GM03348 (cell line): ENCODE measurements at places on chromosomes 13 and 19.

DNA sequence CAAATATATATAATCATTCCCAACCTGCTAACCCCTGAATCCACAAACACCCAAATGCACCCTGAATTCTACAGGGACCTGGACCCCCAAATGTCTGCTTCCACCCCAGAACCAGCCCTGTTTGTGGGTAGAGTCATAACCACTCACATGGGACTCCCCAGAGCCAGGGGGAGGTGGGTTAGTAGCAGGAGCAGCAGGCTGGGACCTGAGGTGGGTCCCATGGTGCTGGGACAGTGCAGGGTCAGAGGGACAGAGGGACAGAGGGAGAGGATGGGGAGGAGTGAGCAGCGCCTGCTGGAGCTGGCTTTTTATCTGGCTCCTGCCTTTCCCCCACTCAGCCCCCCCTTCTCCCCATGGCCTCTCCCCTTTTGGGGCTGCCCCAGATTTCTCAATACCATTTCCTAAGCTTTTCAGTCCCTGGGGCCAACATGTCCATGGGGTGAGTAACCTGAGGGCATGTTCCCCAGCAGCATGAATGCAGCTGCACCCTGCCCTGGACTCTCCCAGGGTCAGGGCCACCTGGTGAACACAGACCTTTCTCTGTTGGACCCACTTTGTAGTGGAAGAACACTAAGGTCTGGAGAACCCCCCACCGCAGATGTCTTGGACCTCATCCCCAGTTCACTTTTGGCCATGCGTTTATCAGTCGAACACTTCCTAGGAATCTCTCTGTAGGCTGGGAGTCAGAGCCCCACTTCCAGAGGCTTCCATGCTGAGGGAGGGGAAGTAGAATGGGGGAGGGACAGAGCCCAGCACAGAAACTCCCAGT, at the start of gene C3:
C3 (minus strand) TSS at position 282 of the 769 bp plus-strand sequence; CDS start at position 221, 61 bp downstream.
- peak; percentile 89 for DNase-seq

- DNase-seq: no peak
Measured at GRCh38 chr19:51784109-51784785, 10.7 kb upstream of the FPR3 start.

- DNase-seq: no peak
Measured at GRCh38 chr13:71618159-71618558, 248.8 kb downstream of the DACH1 start.

DNA sequence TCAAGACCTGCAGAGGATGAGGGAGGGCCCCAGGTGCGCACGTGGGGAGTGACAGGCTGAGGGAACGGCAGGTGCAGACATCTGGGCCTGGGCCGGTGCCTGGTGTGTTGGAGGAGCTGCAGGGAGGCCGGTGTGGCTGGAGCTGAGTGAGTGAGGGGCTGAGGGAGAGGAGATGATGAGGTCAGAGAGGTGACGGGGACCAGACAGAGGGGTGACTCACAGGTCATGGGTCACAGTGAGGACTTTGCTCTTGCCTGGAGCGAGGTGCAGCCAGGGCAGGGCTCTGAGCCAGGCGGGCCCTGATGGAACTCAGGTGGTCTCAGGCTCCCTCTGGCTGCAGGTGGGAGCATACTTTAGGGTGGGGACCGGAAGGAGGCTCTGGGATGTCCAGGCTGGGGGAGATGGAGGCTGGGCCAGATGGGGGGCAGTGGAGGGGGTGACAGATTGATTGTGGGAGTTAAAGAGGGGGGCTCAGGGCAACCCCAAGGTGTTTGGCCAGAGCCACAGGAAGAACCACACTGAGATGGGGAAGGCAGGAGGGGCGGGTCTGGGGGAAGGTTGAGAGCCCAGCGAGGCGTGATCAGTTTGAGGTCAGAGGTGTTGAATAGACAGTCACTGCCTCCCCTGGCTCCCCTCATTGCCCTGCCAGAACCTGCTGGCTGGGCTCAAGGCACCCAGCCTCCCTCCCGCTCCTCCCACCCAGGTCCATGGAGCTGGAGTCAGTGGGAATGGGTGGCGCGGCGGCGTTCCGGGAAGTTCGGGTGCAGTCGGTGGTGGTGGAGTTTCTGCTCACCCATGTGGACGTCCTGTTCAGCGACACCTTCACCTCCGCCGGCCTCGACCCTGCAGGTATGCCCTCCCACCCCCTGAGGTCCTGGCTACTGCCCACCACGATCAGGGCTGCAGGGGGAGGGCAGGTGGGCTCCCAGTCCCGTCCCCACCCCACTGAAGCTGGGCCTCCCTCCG, 8.4 kb downstream of the ARHGAP33 start:
- DNase-seq: no peak

DNA sequence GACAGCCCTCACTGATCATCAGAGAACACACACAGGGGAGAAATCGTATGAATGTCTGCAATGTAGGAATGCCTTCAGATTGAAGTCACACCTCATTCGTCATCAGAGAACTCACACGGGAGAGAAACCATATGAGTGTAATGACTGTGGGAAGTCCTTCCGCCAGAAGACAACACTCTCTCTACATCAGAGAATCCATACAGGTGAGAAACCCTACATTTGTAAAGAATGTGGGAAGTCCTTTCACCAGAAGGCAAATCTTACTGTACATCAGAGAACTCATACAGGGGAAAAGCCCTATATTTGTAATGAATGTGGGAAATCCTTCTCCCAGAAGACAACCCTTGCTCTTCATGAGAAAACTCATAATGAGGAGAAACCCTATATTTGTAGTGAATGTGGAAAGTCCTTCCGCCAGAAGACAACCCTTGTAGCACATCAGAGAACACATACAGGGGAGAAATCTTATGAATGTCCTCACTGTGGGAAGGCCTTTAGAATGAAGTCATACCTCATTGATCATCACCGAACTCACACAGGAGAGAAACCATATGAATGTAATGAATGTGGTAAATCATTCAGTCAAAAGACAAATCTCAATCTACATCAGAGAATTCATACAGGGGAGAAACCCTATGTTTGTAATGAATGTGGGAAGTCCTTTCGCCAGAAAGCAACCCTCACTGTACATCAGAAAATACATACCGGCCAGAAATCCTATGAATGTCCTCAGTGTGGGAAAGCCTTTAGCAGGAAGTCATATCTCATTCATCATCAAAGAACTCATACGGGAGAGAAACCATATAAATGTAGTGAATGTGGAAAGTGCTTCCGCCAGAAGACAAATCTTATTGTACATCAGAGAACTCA, 32.5 kb downstream of the ZNF567 start:
- DNase-seq: no peak

GRCh38 chr19:29831041-29831548, 19.3 kb downstream of the CCNE1 start:
- no peak for DNase-seq

- peak; percentile 57 for DNase-seq
Measured at GRCh38 chr13:52651897-52652195, 790 bp upstream of the SUGT1 start.

- no peak for DNase-seq
Measured at GRCh38 chr19:55067869-55068268, 4.9 kb upstream of the RDH13 start.

GRCh38 chr13:97191615-97192014, 30.5 kb upstream of the MBNL2 start:
- no peak for DNase-seq

DNA sequence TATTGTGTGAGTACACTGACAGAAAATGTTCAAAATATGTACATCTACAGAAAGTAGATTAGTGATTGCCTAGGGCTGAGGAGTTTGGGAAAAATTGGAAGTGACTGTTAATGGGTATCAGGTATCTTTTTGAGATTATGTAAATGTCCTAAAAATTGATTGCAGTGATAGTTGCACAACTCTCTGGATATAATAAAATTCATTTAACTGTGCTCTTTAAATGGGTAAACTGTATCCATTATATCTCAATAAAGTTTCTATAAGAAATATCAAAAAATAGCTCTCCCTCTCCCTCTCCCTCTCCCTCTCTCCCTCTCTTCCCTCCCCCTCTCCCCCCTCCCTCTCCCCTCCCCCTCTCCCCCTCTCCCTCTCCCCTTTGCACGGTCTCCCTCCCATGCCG, 9.4 kb upstream of the ZNF227 start:
- no peak for DNase-seq

- no peak for DNase-seq
Measured at GRCh38 chr19:47418692-47419029, 666 bp downstream of the MEIS3 start.

- no peak for DNase-seq
Measured at GRCh38 chr13:110168999-110169933, 137.7 kb downstream of the COL4A1 start.
